ENCODE measurements at places on chromosomes 11 and 22.
A peak's percentile ranks its signal among the peaks of the same experiment; 100 is the strongest.

DNA sequence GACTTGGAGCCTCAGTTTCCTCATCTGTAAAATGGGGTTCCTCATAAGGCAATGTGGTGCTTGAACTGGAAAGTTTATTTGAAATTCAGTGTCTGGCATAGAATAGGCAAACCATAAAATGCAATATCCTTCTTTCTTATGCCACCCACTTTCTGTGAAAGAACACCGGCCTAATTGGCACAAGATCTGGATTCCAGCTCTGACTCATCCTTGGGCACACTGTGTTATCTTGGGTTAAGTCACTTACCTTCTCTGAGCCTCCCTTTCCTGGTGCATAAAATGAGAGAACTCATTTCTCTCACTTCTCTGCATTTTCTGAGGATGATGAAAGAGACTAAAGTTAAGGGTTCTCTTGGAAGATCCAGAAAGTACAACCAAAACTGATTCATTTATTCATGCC lies 5.1 kb downstream of the INSC start:
- no peak for DNase-seq

DNA sequence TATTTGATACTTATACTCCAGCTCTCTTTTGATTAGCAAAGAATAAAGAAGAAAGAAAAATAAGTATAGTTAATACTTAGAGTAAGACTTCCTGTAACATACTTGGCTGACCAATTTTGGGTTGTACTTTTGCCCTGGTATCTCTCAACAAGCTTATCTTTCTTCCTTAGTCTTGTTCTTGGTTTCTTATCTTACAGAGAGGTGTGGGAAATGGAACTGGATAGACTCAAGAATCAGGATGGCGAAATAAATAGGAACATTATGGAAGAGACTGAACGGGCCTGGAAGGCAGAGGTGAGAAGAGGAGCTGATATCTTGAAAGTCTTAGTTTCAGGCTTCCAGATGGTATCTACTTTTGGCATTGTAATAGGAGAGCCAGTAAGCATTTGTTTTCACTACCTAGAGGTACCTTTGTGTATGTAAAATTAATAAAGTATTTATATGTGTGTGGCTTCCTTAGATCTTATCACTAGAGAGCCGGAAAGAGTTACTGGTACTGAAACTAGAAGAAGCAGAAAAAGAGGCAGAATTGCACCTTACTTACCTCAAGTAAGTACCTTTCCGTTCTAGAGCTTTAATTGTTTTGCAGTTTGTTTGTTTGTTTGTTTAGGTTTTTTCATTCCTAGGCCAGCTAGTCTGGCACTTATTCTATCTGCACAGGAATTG lies 11.3 kb upstream of the BACE1-AS start:
- DNase-seq: no peak

- no peak for DNase-seq
Measured at GRCh38 chr11:77658213-77659013, 20.8 kb upstream of the CLNS1A start.

DNA sequence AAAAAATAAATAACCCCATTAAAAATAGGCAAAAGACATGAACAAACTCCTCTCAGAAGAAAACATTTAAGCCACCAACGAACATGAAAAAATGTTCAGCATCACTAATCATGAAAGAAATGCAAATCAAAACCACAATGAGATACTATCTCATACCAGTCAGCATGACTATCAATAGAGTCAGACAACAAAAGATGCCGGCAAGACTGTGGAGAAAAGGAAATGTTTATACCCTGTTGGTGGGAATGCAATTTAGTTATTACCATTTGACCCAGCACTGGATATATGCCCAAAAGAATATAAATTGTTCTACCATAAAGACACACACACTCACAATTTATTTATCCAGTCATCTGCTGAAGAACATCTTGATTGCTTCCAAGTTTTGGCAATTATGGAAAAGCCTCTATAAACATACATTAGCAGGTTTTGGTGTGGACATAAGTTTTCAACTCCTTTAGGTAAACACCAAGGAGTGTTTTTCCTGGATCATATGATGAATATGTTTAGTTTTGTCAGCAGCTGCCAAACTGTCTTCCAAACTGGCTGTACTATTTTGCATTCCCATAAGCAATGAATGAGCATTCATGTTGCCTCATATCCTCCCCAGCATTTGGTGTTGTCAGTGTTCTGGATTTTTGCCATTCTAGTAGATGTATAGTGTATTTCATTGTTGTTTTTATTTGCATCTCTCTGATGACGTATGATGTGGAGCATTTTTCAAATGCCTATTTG lies 28.0 kb downstream of the OR8D1 start:
- peak; percentile 65 for DNase-seq

DNA sequence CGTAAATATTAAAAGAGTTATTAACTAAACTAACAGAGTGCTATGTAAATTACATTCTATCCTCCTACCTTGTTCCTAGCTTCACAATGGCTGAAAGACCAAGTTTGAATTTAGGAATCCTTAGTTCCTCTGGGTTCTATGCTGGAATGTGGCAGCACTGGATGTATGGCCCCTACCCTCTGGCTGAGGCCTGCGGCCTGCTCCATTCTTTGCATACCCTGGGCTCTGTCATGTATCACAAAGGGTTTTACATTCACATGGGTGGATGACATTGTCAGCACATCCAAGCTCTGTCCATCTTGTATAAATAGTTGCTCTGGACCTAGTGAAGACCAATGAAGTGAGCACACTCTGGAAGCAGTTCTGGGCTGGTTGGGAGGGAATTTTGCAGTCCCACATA lies 54.5 kb downstream of the AASDHPPT start:
- no peak for DNase-seq

DNA sequence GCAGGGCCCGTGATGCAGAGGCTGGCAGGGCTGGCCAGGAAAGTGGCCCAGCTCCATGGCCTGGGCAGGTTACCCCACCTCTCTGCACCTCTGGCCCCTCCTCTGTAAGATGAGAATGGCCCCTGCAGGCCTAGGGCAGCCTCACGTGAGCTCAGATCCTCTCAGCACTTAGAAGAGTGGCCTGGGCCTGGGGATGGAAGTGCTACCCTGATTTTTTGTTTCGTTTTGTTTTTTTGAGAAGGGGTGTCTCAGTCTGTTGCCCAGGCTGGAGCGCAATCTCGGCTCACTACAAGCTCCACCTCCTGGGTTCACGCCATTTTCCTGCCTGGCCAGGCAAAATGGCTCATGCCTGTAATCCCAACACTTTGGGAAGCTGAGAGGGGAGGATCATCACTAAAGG lies 982 bp downstream of the APOBEC3H start:
- no peak for DNase-seq

- no peak for DNase-seq
Measured at GRCh38 chr11:120969993-120970392, 53.9 kb upstream of the TBCEL start.

DNA sequence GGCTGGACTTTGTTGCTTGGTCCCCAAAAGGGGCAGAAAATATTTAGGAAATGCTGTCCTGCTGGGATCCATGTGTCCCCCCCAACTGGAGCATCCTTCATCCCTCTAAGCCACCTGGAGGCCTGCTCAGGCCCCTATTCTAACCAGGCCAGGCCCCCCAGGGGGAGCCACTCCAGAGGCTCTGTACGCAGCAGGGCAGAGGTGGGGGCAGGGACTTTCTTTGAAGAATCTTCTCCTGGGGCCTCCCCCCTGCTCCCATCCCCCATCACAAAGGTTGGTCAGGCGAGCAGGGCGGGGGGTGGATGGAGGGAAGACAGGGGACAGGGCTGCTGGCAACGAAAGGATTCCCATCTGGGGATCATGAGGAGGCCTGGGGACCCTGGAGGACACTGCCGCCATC lies 170.8 kb downstream of the MN1 start:
- DNase-seq: no peak

DNA sequence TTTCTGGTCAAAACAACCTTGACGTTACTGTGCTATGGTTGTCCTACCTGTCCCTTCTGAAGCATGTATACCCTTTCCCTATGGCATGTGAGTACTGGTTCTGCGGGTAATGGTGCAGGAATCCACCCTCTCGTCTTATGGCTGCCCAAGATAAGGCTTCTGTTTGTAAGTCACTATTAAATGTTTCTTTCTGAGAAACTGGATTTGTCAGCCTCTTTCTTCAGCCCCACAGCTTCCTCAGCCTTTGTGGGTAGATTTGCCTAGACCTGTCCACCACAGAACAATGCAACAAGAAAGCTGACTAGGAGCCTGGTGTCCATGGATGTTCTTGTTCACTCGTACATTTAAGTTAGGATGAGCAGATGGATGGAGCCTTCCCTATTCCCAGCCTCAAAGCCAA lies 14.4 kb downstream of the MMP7 start:
- no peak for DNase-seq

DNA sequence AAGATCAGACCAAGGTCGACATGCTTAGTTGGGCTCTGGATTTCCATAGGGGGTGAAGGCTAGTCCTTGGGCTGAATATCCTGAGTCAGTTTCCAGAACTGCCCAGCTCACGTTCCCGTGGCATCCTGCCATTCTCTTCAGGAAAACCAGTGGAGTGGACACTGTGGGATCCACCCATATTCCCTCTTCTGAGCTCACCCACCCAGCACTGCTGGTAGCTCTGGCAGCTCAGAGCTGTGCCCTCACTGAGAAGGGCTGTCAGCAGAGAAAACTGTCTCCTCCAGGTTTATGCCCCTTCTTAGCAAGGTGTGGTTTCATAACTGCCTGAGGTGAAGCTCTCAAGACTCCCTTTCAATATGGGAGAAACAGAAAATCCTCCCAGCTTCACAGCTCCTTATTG lies 111.7 kb downstream of the GGTLC2 start:
- DNase-seq: no peak

DNA sequence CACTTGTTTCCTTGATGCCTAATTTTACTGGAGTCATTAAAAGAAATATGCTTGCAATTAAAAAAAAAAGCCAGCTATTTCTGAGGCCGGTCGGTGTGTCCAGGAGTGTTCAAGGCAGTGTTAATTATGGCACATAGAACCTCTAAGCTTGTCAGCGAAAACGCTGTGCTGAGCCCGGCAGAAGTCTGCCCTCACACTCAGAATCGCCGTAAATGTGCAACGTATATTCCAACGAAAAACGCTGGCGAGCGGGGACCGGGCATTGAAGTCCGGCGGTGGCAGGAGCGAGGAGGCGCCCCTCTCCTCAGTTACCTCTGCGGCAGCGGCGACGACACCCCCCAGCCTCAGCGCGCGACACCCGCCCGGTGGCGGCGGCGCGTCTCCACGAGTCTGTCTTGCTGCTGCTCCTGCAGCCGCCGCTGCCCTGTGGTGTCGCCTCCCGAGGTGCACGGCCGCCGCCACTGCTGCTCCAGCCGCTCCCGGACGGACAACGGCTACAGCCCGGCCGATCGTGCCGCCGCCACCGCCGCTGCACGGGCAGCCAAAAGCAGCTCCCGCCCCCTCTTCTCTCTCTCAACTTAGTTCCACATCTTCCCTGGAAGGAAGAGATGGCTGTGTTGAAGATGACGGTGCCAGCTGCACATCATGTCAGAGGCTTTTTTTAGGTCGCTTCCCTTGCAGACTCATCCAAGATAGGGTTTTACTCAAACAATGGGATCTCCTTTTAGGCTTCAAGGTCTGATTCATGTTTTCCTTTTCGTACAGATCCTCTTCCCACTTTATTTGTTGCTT lies 56.0 kb downstream of the JAM3 start:
- no peak for DNase-seq

DNA sequence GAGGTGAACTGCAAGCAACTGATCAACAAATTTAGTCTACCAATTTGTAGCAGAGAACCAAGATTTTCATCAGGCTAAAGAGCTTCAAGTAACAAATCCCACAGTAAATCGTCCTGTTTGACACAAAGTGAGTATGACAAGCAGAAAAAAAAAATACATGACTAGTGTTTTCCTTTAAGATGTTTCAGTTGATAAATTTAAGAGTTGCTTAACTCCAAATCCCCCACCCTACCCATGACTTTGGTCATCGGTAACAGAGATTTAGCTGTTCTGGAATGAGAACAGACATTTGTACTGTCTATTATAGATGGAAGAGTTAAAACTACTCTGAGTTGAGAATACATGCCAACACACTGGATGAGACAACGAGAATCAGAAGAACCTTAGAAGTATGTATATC lies 165.0 kb upstream of the MTMR2 start:
- DNase-seq: no peak

DNA sequence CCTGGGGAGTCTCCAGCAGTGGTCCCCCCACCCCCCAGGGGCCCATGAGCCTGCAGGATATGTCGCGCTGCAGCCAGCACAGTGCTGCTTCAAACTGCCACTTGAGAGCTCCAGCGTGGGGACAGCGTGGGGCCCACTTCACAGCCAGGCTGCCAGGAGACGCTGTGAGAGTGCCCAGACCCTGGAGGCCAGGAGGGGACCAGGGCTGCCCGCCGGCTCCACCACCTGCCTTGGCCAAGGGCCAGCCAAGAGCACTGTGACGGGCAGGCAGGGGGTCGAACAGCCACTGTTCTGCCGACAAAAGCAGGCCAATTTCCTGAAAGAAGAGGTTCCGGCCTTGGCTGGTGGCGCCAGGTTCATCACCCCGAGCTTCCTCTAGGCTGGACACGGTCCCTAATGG lies 60.2 kb downstream of the FLRT1 start:
- no peak for DNase-seq

GRCh38 chr11:69297787-69298266 lies 3.9 kb downstream of the MYEOV start:
- no peak for DNase-seq

- no peak for DNase-seq
Measured at GRCh38 chr11:1387961-1388762, 1.6 kb upstream of the BRSK2 start.

GRCh38 chr11:75773595-75774353 lies 5.2 kb downstream of the DGAT2 start:
- DNase-seq: no peak

- no peak for DNase-seq
Measured at GRCh38 chr11:104843150-104843836, 55.0 kb downstream of the CASP12 start.

DNA sequence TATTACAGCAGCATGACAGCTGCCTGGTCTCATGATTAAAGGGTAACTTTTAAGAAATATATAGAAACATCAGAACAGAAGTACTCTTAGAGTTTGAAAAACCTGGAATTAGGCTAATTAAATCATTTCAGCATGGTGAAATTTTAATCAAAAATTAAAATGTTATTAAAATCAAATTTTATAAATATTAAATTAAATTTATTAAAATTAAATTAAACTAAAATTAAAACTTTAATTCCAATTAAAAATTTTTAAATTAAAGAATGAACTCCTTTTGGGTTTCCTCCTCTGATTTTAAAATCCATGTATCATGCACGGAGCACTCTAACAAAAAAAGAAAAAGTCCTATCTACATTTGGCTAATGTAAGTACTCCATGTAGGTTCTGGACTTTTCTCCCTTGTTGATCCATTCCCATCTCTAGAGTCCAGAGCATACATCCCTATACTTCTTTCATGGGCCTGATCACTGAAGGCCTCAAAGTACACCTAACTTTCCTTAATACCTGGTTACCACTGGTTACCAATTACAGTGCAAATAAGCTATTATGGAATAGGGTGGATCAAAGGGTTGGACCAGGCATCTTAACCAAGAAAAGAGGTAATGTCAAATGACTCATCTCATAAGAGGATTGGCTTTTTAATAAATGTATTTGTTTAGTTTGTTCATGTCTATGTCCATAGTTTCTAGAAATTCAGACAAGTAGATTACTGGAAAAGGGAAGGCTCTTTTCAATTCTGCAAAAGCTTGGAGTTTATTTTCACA lies 48.4 kb upstream of the MUC15 start:
- DNase-seq: no peak

All from HS-5 (cell line).